ENCODE measurements at places on chromosomes 11 and 22. TPM values are rescaled to one million over a fixed set of nuclear protein-coding genes. Genes with fewer than 3 reads are reported as not detected.

DNA sequence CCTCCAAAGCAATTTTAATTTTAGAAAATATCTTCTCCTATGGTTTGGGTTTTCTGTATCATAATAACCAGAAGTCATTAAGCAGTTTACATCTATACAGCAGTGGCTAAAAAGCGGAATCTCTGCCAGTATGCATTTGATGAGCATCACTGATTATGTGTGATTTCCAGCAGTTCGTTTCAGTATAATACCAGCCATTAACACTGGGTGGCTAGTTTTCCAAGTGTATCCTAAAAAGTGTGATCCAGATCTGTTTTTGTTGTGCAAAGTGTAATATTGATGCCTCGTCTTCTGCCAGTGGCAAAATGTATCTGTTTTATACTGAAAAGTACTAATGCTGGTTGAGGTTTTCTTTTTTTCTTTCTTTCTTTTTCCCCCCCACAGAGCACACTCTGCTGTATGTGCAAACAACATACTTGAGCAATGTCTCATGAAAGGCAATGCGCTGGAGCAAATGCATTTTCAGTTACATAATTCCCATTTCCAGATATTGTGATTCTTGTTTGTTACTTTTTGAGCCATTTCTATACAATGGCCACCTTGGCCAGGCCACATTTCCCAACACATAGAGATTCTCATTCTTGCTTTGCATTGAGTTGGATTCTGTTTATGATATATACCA is 64.2 kb downstream of the SLC36A4 start:
- no peak for DNase-seq

DNA sequence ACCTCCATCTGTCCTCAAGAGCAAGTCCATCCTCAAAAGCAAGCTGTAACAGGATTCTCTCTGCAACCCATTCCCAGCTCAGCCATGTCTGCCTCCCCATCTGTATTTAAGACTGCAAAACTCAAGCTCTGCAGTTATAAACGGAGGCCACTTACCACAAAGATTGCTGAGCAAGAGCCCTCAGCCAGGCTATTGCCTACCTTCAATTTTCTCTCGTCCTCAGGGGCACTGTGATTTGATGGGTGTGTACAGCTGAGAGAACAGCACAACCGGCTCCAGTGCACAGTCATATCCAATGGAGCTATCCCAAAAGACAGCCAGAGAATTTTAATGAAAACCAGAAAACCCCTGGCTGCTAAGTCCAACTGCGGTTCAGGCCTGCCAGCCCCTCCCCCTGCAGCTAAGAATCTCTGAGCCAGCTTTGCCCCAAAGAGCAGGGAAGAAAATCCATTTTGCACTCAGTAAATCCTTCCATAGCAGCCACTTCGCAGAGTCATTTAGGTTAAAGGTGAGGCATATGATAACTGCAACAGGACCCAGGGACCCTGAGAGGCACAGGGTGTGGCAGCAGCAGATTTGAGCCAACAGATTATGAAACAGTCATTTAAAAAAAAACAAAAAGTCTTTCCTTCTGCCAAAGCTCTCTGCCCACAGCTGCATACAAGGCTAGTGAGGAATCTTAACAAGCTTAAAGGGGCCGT is 37.6 kb downstream of the RAB30 start:
- peak; percentile 31 for DNase-seq

- no peak for DNase-seq
Measured at GRCh38 chr11:19952116-19952605, 208.1 kb downstream of the DBX1 start.

- peak; percentile 89 for DNase-seq
Measured at GRCh38 chr11:44727373-44728287, 868 bp downstream of the TSPAN18 start.

The RIMBP3C gene
- total RNA-seq: 1.6 TPM

The CCDC188 gene
- not detected for total RNA-seq
